ENCODE measurements at places on chromosomes 7 and 10.

GRCh38 chr10:114266521-114266920, 27.5 kb downstream of the VWA2 start:
- DNase-seq: no peak

GRCh38 chr10:35210961-35211360, 84.3 kb downstream of the CREM start:
- no peak for DNase-seq

DNA sequence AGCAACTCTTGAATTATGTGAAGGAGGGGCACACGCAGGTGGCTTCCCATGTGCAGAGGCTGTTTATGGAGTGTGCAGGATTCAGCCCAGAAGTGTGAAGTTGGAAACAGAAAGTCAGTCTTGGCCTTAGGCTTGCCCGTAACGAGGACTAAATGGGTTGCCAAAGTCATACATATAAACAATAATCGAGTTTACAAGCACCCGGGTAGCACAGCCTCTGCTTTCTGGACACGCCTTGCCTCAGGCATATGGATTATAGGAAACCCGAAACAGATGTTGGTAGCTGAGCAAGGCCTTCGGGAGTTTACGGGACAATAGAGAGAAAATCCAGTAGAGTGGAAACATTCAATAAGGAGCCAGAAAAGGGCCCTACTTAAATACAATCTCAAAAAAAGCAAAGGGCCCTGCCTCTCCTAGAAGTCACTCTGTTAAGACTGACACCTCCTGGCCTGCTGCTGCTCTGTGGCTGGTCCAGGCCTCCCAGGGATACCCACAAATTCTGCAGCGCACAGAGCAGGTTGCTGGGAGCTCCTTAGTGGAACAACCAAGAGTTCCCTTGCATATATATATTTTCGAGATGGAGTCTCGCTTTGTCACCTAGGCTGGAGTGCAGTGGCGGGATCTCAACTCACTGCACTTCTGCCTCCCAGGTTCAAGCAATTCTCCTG, 48.5 kb downstream of the SMKR1 start:
- peak; percentile 15 for DNase-seq

DNA sequence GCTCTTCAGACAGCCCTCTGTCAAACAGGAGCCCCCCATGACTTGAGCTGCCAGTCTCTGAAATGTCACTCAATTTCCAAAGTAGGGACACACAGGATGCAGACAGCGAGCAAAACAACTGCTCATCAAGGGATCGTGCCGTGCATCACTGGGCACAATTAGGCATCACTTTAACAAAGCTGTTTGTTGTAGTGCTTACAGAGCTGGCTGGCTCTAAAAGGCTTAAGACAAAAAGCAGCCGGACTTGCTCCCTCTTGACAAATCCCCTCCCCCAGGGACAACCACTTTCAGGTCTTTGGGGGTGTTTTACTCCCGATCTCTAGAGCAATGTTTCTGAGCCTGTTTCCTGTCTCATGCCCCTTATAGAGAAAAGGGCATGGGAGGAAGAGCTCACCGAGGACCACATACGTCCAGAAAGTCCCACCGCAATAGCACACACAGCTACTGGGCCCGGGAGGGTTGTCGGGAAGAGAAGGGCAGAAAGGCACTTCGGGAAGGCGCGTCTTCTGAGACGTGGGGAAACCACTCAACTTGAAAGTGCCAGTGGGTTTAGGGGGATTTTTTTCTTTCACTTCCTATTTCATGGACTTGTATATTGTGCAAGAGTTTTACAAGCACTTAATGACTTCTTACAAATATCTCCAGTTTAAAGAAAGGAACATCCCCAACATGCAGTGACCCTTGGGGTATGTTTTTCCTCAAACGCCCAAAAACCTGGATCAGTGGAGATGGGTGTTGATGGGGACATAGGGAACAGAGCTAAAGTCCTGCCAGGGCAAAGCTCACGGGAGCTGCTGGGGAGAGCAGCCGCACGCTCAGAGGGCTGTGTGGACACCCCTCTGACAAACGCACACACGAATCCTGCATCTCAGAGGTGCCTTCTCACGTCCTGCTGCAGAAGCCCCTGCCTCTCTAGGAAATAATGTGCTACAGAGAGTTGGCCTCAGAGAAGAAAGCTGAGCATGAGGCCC, 27.1 kb downstream of the LRRC20 start:
- DNase-seq: peak; percentile 66

GRCh38 chr7:84191261-84191660, 3.3 kb downstream of the SEMA3A start:
- no peak for DNase-seq

GRCh38 chr10:111146025-111146640, 69.3 kb downstream of the ADRA2A start:
- DNase-seq: no peak

GRCh38 chr7:158030071-158030470, 557.6 kb downstream of the PTPRN2 start:
- no peak for DNase-seq

- no peak for DNase-seq
Measured at GRCh38 chr7:1665549-1666316, 4.3 kb upstream of the ELFN1 start.

DNA sequence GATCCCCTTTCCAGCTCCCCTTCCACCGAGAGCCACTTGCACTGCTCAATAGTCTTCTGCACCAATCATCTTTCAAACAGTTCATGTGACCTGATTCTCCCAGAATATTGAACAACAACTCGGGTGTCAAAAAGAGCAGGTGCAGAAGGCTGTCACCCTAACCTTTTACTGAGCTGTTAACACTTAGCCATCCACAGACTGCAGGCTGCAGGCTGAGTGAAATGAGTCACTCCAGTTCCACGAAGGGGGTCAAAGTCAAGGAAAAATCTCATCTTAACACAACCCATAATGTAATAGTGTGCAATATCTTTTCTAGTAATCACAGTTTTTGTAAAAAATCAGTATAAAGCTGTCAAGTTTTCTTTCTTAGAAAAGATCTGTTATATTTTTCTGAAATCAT, 63.1 kb downstream of the MTPAP start:
- no peak for DNase-seq

DNA sequence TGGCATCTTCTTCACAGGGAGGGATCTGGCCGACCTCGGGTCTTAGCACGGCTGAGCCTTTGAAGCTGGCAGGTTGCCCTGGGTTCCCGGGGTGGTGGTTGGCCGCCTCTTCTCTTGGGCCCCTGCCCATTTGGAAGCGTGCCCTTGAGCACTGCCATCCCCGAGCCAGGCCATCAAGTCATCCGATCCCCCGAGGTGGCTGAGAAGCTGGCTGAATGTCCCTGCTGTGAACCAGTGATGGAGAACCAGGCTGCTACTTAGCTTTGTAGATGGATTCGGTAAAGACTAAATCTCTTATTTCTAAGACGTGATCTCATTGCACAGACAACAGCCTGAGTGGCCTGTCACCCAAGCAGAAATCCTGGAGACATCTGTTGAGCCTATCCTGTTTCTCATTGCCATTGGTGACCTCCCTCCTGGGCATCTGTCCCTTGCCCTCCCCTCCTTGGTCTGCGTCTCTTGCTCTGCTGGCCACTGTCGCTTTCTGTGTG, 74.3 kb downstream of the GRK5 start:
- DNase-seq: no peak

GRCh38 chr10:11581213-11581612, 30.2 kb downstream of the USP6NL start:
- no peak for DNase-seq

DNA sequence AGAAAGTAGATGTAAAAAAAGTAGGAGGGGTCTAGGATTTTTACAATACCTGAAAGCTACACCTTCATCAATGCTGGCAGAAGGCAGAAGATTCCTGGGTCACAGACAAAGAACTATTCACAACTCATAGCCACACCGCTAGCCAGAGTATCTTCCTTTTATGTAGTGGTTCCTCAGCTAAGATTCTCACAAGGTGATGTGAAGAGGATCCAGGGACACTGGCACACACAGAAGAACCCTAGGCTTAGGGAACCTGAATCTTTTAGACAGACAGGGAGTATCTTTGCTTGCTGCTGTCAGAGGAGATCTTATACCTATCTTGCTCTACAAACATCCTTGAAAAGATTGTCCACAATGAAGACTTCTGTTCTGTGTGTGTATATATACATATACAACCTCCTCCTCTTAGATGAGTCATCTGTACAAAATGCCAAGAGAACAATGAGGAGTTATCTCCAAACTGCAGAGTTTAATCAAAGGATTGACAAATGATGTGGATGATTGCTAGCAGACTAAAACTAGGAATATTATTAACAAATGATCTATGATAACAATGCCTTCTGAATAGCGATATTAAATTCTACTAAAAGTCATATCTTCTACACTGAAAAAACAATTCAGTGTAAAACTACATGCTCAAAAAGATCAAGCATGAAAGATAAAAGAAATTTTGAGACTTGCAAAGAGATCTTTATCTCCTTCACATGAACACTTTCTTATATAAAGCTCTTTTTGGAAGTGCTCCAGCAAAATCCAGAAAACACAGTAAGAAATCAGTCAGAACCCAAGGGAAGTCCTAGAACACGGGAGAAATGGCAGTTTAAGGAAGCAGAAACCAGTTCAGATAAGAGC, 409.3 kb downstream of the PARD3 start:
- no peak for DNase-seq

DNA sequence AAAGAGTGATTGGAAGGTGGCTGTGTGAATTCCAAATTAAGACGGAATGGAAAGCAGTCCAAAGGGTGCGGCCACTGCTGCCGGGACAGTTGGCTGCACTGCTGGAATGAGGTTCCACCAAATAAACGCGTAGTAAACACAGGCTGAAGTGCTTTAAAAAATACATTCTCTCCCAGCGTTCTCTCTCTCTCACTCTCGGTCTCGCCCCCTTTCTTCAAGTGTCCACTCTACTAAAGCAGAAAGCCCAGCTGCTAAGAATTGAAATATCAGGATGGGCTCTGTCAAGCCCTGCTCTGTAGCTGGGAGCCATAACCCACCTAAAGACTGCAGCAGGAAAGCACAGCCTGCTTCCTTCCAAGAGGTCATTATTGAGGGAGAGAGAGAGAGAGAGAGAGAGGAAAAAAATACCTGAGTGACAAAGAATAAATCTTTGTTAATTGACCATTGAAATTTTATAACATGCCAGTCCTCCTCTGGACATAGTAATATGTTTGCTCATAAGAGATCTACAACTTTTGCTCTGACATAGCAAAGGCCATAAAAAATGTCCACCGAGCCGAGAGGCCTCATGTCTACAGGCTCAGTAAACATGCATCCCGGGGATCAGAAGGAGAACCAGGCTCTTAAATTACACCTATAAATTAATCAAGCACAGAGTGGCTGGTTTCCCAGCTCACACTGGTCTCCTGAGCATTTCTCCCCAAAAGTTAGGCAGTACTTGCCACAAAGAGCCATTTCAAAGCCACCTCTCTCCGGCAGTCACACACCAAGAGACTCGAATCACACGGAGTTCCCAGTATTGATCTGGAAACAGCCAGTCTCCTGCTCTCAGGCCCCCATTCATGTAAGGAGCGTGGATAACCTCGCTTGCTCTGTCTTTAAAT, 72.8 kb downstream of the FGFR2 start:
- DNase-seq: peak; percentile 51

DNA sequence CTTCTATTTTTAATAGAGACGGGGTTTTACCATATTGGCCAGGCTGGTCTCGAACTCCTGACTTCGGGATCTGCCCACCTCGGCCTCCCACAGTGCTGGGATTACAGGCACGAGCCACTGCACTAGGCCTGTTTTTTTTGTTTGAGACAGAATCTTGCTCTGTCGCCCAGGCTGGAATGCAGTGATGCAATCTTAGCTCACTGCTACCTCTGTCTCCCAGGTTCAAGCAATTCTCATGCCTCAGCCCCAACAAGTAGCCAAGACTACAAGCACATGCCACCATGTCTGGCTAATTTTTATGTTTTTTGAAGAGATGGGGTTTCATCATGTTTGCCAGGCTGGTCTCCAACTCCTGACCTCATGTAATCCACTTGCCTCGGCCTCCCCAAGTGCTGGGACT, 73.7 kb downstream of the TYW1B start:
- no peak for DNase-seq

DNA sequence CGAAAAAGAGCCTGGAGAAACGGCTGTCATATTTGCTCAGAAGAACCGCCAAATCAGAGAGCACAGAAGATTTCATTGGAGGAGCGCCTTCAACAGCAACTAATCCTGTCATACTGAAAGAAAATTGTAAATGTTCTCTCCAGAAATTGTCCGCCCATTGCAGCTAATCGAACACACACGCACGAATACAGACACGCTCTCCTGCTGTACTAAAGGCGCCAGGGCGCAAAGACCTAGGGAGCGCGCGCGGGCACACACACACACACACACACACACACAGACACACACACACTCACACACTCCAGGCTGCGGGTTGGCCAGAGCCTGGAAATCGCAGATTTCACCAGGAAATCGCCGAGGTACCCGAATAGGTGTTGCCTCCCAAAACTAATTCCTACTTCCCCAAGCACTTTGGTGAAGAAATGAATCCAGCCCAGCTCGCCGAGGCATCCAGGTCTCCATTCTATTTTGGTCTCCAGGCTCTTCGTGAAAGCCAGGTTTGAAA, at the start of gene CHRM2:
Gene CHRM2 (plus strand): TSS at position 157 of the 505 bp plus-strand sequence. CDS start 146,214 bp downstream, outside the sequence.
- DNase-seq: peak; percentile 70

DNA sequence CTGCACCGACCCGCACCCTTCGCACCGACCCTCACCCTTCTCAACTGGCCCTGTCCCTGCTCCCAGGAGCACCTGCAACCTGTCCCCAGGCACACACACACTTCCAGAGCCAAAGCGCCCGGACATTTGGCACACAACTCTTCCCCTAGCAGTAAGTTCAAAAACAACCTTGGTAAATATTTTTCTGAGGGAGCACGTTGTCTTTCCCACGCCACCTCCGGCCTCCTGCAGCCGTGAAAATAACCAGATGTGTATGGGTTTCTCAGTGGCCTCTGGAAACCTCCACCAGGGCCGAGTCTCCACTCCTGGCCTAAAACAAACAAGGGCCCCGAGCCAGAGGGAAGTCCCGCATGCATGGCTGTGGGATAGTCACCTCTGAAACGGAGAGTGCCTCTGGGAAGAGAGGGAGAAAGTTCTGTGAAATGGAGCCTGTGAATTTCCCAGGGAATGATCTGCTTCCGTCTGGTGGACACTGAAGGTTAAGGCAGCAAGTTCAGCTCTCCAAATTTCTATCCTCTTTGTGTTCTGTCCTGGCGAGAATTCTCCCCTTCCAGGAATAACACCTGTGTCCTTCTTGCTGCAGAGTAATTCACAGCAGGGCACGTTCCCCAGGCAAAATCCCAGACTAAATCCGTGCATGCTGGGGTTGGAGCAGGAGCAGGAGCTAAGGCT, 15.8 kb downstream of the PODXL start:
- DNase-seq: no peak

GRCh38 chr7:40604601-40605438, 470.0 kb downstream of the SUGCT start:
- peak; percentile 65 for DNase-seq

Data from retina (tissue), 1 donor.